RPMI7951 (cell line): ENCODE measurements at places on chromosomes 11 and 22.

DNA sequence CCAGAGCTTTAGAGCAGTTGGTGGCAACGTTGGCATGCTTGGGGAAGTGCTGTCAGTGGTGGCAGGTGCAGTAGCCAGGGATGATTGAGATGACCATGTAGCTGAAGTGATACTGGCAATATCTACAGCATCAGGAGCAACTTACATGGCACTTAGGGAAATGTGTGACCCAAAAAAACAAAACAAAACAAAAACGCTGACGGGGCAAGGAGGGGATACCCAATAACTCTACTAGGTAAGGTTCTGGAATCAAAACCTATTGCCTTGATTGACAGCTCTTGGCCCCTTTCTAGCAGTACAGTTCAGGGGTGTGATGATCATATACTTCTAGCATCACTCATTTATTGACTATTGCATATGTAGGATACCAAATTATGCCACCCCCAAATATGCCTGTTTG, 312.6 kb downstream of the AASDHPPT start:
- DNase-seq, result no peak

DNA sequence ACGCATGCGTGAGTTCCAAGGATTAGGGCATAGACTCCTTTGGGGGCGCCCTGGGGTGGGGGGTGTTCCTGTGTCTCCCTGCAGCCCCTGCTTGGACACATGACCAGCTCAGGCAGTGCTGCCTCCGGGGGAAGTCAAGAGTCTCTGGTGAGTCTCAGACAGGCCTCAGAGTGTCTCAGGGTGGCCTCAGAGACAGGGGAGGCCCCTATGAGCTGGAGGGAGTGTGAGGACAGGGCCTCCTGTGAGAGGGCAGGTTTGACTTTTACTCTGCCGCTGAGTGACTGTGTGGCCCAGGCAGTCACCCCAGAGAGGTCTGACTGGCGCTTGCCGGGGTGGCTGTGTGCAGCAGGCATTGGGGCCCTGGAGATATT, 41.2 kb upstream of the KCNQ1OT1 start:
- no peak for DNase-seq

DNA sequence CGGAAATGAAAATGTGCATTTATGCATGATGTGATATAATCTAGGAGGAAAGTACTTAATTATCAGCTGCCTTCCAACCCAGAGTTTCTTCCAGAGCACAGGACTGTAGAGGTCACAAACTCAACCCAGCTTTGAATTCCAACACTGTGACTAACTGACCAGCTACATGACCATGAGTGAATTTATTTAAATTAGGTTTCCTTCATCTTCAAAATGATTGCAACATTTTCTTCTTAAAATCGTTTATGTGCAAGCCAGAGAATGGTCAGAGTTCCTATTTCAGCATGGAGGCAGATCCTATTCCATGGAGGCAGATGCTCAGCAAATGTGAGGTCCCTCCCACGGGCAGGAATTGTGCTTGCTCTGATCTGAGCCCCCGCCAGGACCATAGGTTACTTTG, 42.4 kb downstream of the OSBP start:
- peak; percentile 79 for DNase-seq

GRCh38 chr11:69867076-69868005, 48.1 kb upstream of the FGF3 start:
- DNase-seq, result peak; percentile 98

GRCh38 chr11:9005087-9005486, 1.3 kb upstream of the NRIP3 start:
- no peak for DNase-seq

DNA sequence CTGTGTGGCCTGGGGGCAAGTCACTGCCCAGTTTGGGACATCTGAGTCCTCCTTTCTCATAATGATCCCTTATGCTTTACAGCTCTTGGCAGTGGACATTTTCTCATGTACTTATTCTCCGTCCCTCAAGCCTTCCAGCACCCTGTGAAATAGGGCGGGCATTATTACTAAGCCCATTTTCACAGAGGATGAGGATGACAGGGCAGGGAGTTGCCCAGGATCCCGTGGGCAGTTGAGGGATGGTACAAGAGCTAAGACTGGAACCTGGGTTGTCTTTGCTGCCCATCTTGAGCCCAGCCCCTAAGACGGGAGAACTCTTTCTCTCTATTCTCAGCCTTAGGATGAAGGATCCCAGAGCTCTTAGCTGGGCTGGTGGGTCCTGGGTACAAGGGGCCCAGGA, 11.2 kb downstream of the CD82 start:
- no peak for DNase-seq

DNA sequence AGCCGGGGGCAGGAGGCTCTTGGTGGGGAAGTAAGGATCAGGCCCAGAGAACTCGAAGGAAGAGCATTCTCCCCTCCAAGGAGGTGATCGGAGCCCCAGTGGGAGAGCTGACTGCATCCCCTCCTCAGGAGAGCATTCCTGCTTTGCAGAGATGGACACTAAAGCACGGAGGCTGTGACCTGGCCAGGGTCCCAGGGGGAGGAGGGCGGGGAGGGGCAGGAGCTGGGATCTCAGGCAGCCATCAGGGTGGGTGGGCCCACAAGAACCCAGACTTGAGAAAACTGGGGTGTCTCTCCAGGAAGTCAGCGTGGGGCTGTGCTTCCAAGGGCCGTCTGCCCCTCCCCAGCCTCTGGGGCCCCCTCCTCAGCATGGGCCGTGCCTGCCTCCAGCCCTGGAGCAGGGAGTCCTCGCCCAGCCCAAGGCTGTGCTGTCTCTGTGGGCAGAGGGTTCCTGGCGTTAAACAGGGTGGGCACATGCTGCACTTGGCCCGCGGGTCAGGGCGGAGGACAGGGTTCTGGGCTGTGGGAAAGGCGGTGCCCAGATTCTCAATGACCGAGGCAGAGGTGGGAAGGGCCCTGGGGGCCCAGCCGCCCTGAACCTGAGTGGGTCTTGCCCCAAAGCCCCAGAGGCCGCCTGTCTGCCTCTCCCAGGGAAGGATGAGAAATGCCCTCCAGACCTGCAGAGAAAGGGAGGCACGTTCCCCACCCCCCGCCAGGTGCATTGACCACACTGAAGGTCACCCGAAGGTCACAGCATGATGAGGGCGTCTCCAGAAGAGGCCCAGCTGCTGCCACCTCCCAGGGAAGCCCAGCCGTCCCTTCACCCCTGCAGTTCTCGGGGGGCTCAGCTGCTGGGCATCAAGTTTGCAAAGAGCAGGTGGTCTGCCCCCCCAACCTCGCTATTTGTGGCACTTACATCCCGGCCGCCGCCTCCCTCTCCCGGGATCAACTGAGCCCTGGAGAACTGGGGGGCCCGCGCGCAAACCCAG, 643 bp downstream of the CEND1 start:
- no peak for DNase-seq

DNA sequence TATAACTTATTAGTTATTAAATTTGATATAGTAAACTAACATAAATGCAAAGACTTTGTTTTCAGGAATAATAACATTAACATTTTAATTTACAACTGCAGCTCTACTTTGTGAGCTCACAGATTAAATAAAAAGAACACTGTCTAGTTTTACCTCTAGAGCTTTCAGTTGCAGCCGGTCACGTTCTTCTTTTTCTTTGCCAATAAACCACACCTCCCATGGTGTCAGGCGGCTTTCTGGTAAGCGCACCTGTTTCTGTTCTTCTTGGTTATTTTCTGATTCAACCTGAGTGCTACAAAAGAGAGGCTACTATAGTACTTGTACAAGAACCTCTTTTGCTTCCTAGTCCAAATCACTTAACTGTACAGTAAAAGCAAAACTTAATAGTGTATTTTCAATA, 5.8 kb downstream of the CCDC34 start:
- DNase-seq, result no peak

DNA sequence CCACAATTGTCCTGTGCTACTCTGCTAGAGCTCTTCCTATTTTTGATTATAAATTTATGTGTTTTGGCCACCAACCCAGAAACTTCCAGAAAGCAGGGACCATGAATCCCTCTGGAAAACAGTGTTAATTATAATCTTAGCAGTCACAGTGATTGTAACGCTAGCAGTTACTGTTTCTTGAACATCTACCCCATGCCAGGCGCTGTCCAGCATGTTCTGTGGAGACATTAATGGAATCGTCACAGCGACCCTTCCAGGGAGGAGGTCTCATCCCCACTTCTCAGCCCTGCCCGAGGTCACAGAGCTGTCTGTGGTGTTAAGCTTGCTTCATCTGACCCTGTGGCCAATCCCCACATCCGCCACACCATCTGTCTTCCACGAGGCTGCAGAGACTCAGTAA, 13.9 kb upstream of the PNPLA5 start:
- DNase-seq, result no peak

DNA sequence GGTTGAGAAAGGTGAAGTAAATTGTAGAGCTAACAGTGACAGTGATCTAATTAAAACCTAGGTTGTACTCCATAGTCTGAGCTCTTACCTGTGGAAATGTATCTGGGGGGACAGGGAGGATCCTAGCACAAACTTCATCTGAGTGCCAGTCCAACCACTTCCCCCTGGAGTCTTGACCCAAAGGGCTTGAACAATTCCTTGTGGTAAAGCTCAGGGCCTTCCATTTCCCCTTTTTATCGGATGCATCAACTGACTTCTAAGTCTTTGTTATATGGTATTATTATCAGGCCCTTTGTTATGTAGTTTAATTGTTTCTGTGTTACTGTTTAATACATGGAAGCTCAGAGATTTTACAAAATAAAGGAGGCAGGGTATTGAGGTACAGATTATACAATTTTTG, 140.2 kb upstream of the SESN3 start:
- DNase-seq, result no peak

DNA sequence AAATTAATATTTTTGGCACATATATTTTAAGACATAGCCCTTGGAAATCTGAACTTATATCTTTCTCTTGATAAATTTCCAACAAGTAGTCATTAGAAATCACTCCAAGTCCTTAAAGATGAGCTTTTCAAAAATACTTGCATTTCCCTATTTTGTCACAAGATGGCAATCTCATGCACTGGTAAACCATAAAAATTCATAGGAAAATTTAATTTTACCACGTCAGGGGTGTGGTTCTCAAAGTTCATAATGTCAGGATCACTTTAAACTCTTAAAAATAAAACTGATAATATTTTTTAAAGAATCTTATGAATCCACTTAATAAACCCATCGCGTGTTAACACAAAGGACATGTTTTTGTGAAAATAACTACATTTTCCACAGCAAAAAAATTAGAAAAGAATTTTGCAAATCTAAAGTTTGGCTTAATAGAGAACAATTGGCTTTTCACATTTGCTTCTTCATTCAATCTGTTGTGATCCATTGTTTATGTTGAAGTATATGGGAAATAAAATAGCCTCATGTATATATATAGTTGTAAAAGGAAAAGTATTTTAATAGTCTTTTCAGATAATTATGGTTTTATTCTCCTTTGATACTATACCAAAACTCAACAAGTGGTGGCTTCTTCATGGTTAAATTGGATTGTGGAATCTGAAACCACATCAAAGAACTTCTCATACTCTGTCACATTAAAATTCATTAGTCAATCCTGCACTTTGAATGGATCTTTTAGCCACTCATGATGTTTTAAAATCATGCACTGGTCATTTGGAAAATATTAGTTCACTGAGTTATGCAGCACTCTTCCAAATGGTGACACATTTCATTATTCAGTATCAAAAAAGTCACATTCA, 169.1 kb downstream of the CADM1 start:
- DNase-seq, result peak; percentile 68

DNA sequence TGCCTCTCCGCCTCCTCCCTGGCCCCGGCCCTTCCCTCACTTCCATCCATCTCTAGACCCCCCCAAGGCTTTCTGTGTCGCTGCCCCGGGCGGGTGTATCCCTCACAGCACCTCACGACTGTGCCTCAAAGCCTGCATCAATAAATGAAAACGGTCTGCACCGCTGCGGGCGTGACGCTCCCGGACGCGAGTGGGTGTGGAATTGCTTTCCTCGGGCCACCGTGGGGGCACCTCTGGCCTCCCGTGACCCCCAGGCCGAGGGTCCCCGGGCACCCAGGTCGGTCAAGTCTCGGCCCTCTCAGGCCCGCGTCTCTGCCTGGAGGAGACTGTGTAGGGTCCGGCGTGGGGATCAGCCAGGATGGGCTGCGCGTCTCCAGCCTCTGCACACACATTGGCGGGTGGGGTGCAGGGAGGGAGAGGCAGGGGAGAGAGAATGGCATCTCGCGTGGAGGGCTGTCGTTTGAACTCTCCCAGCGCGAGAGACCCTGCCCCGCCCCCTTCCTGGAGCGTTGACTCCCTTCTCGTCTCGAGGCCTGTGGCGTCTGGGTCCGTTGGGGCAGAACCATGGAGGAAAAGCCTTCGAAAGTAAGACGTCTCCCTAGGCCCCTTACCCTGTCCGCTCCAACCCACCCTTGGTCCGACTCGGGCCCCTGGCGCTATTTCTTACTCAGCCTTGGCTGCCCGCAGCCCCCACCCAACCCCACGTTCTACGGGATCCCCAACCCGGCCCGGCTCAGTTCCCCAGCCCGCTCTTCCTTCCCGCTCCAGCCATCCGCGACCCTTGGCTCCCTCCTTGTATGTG, at the start of gene CATSPERZ:
CATSPERZ (plus strand) TSS at position 512 of the 802 bp plus-strand sequence; CDS start at position 565, 53 bp downstream.
- DNase-seq, result no peak

DNA sequence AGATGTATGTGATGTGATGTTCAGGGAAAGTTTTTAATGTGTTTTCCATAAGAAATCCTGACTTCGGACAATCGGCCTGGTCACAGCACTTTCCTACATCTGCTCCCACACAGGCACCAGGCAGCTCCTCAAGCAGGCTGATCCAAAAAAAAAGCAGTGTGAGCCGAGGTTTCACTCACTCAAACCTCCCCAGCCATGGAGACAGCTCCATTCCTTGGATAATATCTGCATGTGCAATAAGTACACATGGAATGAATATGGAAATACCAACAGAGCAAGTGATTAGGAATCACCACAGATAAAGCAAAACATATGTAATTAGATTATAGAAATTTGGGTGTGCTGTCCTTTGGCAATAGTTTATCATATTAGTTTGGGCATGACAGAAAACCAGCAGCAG, 88.8 kb upstream of the API5 start:
- DNase-seq, result no peak

DNA sequence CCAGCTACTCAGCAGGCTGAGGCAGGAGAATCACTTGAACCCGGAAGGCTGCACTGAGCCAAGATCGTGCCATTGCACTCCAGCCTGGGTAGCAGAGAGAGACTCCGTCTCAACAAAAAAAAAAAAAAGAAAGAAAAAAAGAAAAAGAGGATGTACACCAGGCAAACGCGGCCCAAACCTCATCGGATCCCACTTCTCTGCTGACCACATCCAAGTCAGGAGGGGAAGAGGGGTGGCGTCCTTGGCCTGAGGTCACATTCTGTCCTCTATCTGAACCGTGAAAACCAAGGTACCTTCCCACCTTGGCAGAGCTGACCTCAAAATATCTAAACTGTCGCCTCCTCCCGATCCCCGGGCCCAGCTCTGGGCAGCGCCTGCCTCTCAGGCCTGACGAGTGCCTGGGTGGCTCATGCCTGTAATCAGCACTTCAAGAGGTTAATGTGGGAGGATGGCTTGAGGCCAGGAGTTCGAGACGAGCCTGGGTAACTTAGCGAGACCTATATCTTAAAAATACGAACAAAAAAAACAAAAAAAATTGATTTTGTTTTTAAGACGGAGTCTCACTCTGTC, 25.1 kb downstream of the RGL4 start:
- DNase-seq, result no peak

GRCh38 chr11:33543823-33544222, 156.8 kb downstream of the C11orf91 start:
- peak; percentile 9 for DNase-seq

GRCh38 chr11:22930816-22931594, 70.7 kb upstream of the CCDC179 start:
- no peak for DNase-seq

- DNase-seq, result no peak
Measured at GRCh38 chr11:120027546-120028180, 110.2 kb downstream of the TRIM29 start.

- DNase-seq, result no peak
Measured at GRCh38 chr11:299951-300735, 817 bp upstream of the IFITM5 start.

GRCh38 chr22:23688571-23688970, 2.2 kb upstream of the RGL4 start:
- no peak for DNase-seq
